Chondrocyte (in vitro differentiated cells): ENCODE measurements at places on chromosomes 1 and 21. TPM values are rescaled to one million over a fixed set of nuclear protein-coding genes. Genes with fewer than 3 reads are reported as not detected.

- peaks cover 29% of the 10 kb centered on the region for H3K4me1 ChIP-seq
- H3K27me3 ChIP-seq = no peaks in the 10 kb centered on the region
- no peak for DNase-seq
- peaks cover 7% of the 10 kb centered on the region for H3K36me3 ChIP-seq
These were observed 4.1 kb downstream of the PPT1 start for GRCh38 chr1:40092706-40093639.

DNA sequence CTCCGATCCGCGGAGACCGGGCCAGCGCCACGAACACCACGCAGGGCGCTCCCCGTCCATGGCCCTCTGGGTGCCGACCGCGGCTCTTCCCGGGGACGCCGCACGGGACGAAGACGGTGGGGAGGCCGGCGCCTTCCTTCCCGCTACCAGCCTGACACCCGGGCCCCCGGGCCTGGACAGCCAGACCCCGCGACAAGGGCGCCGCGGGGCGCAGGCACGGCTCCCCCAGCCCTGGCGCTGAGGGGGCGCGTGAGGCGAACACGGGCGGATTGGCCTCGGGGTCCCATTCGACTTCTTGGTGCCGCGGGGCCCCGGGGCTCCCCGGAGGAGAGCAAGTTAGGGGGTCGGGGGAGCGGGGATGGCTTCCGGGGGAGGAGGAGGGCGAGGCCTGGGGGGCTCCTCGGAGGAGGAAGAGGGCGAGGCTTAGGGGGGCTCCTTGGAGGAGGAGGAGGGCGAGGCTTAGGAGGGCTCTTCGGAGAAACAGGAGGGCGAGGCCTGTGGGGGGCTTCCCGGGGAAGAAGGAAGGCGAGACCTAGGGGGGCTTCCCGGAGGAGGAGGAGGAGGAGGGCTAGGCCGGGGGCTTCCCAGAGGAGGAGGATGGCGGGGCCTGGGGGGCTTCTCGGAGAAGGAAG is 537 bp upstream of the KLHL17 start:
- H3K27ac ChIP-seq = peak overlapping the region; percentile 49
- H3K27me3 ChIP-seq = no peaks in the 10 kb centered on the region
- DNase-seq = no peak
- peaks cover 8% of the 10 kb centered on the region for H3K36me3 ChIP-seq

ATXN7L2 gene
- total RNA-seq = 3.6 to 4.3 TPM (median 4.3 TPM) in 3 replicates

CFAP45 gene
- 0.37 to 0.95 TPM (median 0.73 TPM) in 3 replicates for total RNA-seq

OR2T11 gene
- not detected in 3 replicates for total RNA-seq

TRIM63 gene
- total RNA-seq = 0.26 to 0.70 TPM in 2 of 3 replicates, not detected in the other

DNA sequence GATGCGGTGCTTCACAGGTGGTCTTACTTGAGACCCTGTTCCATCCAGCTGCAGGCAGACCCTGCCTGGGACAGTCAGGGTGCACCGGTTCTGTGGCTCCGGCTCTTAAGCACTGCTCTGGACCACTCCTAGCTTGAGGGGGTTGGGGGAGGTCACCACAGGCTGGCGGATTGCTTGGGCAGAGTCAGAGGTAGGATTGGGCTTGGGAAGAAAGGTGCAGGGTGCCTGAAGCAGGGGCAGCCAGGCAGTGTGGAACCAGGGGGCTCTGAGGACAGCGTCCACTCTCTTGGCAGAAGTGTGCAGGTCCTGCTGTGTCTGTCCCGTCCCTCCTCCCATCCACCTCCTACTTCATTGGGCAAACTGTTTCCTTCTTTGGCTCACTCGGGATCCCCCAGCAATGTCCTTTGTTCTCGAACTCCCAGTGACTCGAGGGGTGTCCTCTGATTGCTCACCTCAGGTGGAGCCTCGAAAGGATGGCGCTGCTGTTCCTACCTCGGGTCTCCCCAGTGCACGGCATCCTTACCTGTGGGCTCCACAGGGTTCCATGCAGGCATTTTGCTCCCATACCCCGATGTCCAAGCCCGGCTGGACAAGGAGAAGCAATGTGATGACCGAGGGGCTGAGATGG is 1.7 kb downstream of the PDXK start:
- peaks cover 47% of the 10 kb centered on the region for H3K4me1 ChIP-seq
- H3K27me3 ChIP-seq = no peaks in the 10 kb centered on the region
- no peak for DNase-seq
- peaks cover 4% of the 10 kb centered on the region for H3K36me3 ChIP-seq
- H3K4me3 ChIP-seq = peak overlapping the region; percentile 83

- peaks cover 12% of the 10 kb centered on the region for H3K4me1 ChIP-seq
- peak overlapping the region; percentile 89 for H3K27ac ChIP-seq
These were observed 31.2 kb downstream of the CHD1L start for GRCh38 chr1:147273409-147274336.

LAMB3 gene
- 5.5 to 6.5 TPM (median 6.3 TPM) in 3 replicates for total RNA-seq

- H3K27ac ChIP-seq = no peak overlapping the region
- no peaks in the 10 kb centered on the region for H3K4me1 ChIP-seq
These were observed 87.8 kb upstream of the TMEM51 start for GRCh38 chr1:15065736-15066135.

GRCh38 chr1:96473791-96474434 is 247.7 kb upstream of the PTBP2 start:
- no peak for DNase-seq
- no peak overlapping the region for H3K27ac ChIP-seq

HSD3B2 gene
- not detected in 3 replicates for total RNA-seq

DNA sequence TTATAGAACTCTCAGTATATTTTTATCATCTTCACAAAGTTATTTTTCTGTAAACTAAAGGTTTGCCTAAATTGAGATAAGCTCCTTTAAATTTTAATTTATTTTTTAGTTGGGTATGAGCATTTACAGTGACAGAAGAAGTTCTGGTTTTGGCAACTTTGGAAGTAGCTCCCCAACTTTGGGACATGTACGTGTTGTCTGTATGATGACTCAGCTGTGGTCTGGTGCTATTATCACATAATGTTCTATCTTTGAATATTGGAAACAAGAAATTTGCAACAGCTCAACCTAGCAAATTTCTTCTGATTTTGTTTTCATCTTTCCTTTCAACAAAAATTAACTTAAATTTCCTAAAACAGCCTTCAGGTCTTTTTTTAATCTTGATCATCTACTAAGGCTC is 46.6 kb upstream of the C1orf105 start:
- no peaks in the 10 kb centered on the region for H3K27me3 ChIP-seq
- peak overlapping the region; percentile 61 for H3K27ac ChIP-seq
- H3K36me3 ChIP-seq = peaks cover 2% of the 10 kb centered on the region

- no peak overlapping the region for H3K4me3 ChIP-seq
- peak; percentile 54 for DNase-seq
- H3K4me1 ChIP-seq = peaks cover 9% of the 10 kb centered on the region
- H3K36me3 ChIP-seq = no peaks in the 10 kb centered on the region
These were observed 136.2 kb upstream of the RUNX3 start for GRCh38 chr1:25066256-25066655.

OR2L5 gene
- total RNA-seq = not detected in 3 replicates

DNA sequence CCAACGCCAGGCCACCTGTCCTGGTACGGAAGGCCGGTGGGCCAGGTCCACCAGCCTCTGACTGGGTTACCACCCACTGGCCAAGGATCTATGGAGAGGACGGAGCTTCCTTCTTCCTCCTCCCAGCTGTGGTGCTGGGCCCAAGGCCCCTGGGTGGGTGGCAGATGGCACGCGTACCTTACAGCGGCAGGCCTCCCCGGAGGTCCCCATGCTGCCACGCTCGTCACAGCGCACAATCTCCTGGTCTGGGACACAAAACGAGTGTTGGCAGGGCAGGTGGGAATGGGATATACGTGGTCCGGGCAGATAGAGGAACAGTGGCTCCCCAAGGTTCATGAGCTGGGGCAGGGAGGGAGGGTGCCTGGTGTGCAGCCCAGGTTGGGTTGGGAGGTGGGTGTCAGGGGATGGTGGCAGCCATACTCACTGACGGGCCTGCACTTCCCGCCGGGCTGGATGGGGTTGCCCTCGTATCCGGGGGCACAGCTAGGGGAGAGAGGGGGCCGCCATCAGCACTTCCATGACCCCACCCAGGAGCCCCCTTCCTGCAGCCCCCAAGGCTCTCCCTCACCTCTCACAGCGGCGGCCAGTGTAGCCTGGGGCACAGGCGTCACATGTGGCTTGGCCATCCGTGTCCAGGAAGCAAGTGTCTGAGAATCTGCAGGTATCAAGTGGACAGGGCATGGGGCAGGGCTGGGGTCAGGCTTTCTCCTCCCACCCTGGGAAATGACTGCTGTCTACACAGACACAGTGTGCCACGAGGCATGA is 58.9 kb downstream of the HSPG2 start:
- H3K4me3 ChIP-seq = no peak overlapping the region
- H3K27me3 ChIP-seq = no peaks in the 10 kb centered on the region
- DNase-seq = no peak
- peaks cover 45% of the 10 kb centered on the region for H3K36me3 ChIP-seq
- no peaks in the 10 kb centered on the region for H3K4me1 ChIP-seq
- no peak overlapping the region for H3K27ac ChIP-seq

GRCh38 chr1:218447010-218447689 is 102.0 kb downstream of the TGFB2 start:
- DNase-seq = no peak
- no peak overlapping the region for H3K4me3 ChIP-seq
- no peaks in the 10 kb centered on the region for H3K27me3 ChIP-seq
- H3K36me3 ChIP-seq = peaks cover 10% of the 10 kb centered on the region
- no peak overlapping the region for H3K27ac ChIP-seq

DNA sequence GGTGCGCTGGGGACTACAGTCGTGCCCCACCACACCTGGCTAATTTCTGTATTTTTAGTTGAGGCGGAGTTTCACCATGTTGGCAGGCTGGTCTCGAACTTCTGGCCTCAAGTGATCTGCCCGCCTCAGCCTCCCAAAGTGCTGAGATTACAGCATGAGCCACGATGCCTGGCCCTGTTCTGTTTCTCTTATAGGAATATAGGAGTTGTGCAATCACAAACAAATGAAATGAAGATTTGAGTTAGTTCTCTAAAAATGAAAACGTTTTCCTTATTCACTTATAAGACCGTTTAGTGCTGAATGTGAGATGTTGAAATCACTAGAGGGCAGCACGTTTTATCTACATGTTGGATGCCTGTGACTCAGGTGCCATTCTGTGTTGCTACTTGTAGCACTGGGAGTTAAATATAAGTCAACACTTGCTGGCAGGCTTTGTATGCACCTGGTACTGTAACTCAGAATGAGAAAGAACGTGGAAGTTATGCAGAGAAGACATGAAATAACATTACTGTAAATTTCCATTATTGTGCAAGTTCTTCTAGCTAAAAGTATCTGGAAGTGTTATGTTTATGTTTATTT is 45.8 kb downstream of the MIGA1 start:
- DNase-seq = no peak
- H3K27me3 ChIP-seq = no peaks in the 10 kb centered on the region
- no peak overlapping the region for H3K4me3 ChIP-seq
- peaks cover 27% of the 10 kb centered on the region for H3K4me1 ChIP-seq

CDC42SE1 gene
- 60.1 to 76.7 TPM (median 76.6 TPM) in 3 replicates for total RNA-seq

DNA sequence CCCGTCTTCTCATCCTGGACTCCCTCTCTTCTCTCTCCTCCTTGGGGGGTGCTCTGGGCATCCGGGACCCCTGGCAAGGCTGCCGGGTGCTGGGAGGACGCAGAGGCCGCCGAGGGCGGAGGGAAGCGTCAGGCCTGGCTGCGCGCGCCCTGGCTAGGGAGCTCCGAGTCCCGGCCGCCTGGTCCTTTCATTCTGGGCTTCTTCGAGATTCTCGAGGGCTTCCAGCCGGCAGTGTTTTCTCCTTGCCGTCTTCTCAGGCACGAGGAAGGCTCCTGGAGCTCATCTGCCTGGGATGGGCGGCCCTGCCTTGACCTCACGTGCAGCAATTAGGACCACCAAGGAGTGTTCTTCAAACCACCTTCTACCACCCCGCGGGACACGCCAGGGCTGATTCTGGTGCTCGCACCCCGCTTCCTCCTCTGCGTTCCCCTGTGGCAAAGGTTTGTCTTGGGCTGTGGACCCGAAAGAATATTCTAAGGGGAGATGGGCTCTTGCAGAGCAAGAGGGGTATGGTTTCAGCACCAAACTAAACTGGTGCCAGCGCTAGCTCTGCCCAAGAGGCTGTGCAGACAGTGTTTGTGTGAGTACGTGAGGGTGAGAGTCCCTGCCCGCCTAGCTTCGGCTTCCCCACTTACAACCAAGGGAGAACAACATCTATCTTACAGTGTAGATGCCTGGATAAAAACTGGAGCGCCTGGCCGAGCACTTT is 36.5 kb downstream of the PIK3CD start:
- H3K4me3 ChIP-seq = peak overlapping the region; percentile 70
- H3K27me3 ChIP-seq = no peaks in the 10 kb centered on the region

GFI1 gene
- total RNA-seq = 0.15 TPM in 1 of 3 replicates, not detected in the others

- no peak overlapping the region for H3K4me3 ChIP-seq
- no peaks in the 10 kb centered on the region for H3K27me3 ChIP-seq
- DNase-seq = peak; percentile 86
- H3K36me3 ChIP-seq = peaks cover 4% of the 10 kb centered on the region
- no peak overlapping the region for H3K27ac ChIP-seq
These were observed 8.6 kb downstream of the TNFRSF18 start for GRCh38 chr1:1197551-1198422.

- peak overlapping the region; percentile 60 for H3K27ac ChIP-seq
- H3K27me3 ChIP-seq = no peaks in the 10 kb centered on the region
- no peaks in the 10 kb centered on the region for H3K36me3 ChIP-seq
- no peak for DNase-seq
These were observed 1.2 kb downstream of the CHI3L2 start for GRCh38 chr1:111228748-111229126.
